ENCODE measurements at places on chromosomes 5 and 9.

DNA sequence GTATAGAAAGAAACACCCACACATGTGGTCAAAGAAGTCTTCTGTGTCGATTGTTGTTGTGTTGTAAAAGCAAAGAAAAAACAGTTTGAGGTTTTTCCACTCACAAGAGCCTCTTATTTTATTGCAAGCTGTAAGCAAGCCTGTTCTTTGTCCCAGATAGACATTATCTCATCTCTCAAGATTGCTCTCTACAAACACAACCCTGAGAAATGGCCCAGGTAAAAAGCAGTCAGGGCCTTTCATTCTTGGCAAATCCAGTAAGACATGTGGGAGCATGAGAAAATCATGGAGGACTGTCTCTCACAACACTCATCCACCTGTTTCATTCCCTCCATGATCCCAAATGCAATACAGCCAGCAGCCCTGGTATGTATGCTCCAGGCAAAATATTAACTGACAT lies 286.6 kb upstream of the POU5F2 start:
- no peak for DNase-seq

DNA sequence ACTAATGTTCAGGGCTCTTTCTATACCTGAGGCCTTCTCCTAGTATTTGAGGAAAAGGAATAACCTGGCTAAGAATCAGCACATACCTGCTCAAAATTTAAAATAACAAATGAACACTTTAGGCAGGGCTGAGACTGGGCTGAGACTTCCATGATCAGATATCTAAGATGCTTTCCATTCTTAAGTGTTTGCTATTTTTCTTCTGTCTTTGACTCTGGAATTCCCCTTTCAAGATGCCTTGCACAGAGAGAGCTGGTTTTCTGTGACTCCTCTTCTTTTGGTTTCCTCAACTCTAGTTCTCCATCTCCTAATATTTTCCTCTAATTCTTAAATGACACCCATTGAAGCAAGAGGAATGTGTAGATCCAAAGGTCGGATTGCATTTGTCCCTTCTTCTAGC lies 61.1 kb downstream of the DPYSL3 start:
- no peak for DNase-seq

GRCh38 chr5:146565764-146566367 lies 49.9 kb upstream of the GPR151 start:
- peak; percentile 52 for DNase-seq

DNA sequence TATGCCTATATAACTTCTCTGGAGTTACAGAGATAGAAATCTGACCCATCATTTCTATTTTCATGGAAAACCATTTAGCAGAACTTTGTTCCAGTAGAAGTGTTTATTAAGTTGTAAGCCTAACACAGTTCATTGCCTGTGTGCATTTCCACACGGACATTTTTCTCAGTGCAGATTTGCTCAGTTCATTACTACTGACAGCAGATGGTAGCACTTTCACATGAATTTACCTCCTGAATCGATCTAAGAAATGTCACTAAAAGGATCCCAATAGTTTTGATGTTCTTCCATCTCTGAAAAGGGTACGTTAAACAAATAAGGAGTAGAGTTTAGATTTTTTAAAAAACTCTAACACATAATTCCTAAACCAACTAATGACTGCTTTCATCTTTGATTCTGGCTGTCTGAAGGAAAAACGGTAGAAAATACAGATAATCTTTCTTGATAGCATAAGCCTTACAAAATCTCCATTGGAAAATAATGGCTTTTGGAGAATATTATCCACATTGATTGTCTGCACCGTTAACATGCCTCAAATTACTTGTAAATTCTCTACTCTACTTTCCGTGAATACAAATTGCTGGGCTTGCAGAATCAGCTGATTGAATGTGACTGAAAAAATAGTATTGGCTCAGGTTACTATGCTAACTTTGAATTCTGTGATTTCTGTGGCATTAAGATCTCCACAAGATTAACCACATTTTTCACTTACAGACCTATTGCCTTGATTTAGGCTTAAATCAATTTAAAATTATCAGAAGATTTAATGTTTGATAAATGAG lies 33.1 kb downstream of the RPS23 start:
- DNase-seq: no peak

DNA sequence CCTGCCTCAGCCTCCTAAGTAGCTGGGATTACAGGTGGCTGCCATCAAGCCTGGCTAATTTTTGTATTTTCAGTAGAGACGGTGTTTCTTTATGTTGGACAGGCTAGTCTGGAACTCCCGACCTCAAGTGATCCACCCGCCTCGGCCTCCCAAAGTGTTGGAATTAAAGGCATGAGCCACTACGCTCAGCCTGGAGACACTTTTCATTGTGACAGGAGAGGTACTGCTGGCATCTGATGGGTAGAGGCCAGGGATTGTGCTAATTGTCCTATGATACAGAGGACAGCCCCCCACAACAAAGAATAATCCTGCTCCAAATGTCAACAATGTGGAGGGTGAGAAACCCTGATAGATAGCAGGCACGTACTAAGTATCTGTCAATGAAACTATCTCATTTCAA lies 91.3 kb upstream of the SLC25A48 start:
- no peak for DNase-seq
